ENCODE measurements at places on chromosomes 12 and 14.
A peak's percentile ranks its signal among the peaks of the same experiment; 100 is the strongest.

GRCh38 chr12:124734224-124734788 lies 129.4 kb downstream of the SCARB1 start:
- DNase-seq = no peak

DNA sequence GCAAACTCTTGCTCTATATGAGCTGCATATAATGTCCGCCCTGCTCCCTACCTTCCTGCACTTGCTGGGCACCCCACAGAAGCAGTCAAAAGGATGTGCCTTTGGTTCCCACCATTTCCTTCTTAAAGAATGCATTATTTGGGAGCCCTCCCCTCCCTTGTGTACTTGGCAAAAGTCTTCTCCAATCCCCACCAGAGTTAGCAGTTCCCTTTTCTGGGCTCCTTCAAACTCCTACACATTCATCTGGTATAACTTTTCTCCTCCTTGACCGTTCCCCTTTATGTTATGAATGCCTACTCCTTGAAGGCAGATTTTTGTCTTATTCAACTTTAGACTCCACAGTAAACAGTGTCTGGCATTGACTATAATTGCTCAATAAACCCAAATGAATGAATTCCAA lies 27.8 kb downstream of the AREL1 start:
- no peak for DNase-seq

GRCh38 chr12:67269633-67270573 lies 745 bp downstream of the CAND1 start:
- peak; percentile 17 for DNase-seq

- DNase-seq = no peak
Measured at GRCh38 chr12:56661979-56662638, 16.3 kb upstream of the ATP5F1B start.

DNA sequence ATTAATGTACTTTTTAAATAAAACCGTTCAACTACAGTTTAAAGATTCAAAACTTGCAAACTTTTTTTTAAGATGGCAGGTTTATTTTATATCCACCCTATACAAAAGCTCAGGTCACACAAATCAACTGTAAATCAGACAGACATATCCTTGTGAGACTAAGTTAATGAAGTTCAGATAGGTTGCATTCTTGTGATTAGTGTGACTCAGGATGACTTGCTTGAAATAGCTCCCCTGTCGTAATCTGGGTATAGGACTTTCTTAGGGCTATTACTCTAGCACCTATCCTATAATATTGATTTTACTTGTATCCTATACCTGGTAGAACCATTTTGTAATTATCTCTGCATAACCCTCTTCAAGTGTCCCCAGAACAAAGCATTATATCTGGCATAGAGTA lies 9.5 kb upstream of the PRKD1 start:
- no peak for DNase-seq

DNA sequence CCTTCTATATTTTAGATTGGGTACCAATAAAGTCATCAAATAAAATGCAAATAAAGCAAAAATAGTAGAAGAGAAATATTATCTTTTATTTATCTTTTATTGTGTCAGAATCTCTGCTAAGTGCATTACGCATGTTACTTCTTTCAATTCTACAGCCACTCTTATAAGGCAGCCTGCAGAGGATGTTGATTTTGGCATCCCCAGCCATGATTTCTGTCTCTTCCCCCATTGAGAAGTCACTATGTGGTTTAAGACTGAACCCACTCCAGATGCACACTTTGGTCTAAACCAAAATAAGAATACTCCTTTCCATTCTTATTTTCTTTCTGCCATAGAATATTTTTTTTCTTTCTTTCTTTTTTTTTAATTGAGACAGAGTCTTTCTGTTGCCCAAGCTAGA lies 56.0 kb upstream of the ACSS3 start:
- DNase-seq = no peak

DNA sequence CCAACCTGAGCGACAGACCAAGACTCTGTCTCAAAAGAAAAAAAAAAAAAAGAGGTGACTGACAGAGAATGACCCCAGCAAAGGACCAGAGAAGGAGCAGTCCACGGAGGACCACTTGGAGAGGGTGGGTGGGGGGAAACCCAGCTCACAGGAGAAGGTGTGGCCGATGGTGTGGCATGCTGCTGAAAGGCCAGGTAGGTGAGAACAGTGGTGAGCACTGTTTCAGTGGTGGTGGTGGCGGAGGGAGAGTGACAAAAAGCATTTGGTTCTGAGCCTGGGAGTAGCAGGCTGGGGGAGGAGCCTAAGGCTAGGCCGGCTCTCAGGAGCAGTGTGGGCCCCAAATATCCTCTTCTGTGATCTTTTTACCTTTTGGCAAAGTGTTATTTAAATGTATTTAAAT lies 63.8 kb downstream of the IRF2BPL start:
- DNase-seq = no peak

DNA sequence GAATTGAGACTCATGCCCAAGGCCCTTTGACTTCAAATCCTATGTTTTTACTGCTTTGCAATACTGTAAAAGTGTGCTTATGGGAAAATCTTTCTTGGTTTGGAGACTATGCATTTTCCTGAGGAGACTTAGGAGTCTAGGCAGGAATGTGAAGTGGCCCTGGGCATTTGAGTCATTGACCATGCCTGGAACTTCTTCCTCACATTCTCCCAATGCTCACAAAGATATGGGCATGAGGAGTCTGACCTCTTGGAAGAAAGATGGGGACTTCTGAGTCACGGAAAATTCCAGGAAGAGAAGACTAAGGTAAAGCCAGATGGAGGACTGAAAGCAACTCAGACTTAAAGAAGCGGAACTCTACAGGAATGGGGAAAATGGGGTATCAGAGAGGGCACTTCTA lies 38.2 kb upstream of the ZNF641 start:
- DNase-seq = no peak

- DNase-seq = no peak
Measured at GRCh38 chr14:70921669-70922068, 14.4 kb downstream of the PCNX1 start.

DNA sequence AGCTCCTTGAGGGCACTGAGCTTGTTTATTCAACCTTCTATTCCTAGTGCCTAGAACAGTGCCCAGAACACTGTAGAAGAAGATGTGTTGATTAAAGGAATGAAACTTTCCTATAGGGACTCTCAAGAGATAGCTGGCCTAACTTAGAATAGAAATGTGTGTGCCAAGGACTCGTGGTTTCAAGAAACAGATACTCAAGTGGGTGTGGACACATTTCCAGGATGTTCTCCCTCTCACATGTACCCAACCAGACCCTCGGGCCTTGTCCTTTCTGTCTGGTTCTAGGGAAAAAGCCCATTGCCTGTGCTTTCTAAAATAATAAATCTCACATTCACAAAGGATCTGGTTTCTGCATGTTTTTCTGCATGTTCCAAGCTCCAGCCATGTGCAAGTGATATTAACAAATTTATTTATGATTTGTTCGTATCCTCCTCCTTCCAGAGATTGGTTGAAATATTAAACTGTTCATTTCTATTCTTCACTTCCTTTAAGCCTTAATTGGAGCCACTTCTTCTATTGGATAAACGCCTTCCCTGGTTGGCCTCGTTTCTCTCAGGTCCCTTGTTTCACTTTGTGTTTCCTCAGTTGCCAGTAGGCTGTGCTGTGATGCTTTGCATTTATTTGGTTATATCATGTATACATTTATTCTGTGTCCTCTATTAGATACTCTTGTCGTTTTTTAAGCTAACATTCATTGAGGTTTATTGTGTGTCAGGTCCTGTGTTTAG lies 89.8 kb downstream of the CRADD start:
- no peak for DNase-seq

DNA sequence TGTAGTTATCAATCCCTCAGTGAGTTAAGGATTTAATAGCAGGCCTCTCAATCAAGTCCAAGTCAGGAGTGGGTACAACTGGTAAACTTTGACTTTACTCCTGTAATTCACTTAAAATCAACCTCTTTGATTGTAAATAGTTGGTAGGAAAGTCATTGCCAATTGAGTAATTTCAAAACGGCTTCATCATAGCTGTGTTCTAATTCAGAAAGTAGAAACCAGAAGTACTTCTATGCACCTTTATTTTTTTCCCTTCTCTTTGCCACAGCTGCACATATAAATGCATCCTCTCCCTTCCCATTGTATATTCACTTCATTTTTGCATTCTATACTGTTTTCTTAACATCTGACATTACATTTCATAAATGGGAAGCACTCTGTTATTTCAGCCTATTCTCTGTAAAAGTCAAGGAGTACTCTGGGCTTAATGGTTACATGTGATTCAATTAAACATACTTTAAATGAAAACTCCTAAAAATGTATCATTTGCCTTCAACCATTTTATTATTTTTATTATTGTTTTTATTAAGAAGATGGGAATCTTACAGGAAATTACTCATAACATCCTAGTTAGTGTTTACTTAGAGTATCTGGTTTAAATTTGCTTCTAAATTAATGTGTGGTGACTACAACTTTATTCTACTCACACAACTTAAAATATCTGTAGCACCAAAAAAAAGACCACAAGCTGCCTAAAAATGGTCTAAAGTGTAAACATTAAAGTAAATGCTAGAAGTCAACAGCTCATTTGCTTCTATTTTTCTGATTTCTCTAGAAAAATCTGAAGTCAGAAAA lies 171.2 kb downstream of the CEP128 start:
- DNase-seq = no peak

- no peak for DNase-seq
Measured at GRCh38 chr12:65171073-65171472, 1.7 kb downstream of the LEMD3 start.

DNA sequence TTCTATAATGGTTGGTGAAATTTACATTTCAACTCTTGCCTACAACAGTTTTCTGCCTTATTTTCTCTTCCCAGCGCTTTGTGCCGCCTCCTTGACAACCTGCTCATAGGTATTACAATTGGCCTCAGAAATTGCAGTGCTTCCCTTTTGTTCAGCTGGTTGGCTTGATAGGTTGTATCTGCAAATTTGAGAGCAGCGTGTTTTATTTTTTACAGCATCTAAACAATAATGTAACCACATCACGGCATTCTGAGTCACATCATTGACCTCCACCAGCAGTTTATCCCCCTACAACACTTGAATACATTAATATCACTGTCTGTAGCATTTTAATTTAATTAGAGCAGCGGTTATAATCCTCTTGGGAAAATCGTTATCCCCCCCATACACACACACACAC lies 99.4 kb downstream of the ETV6 start:
- no peak for DNase-seq

GRCh38 chr12:22443379-22444316 lies 100.7 kb downstream of the C2CD5 start:
- DNase-seq = peak; percentile 21

DNA sequence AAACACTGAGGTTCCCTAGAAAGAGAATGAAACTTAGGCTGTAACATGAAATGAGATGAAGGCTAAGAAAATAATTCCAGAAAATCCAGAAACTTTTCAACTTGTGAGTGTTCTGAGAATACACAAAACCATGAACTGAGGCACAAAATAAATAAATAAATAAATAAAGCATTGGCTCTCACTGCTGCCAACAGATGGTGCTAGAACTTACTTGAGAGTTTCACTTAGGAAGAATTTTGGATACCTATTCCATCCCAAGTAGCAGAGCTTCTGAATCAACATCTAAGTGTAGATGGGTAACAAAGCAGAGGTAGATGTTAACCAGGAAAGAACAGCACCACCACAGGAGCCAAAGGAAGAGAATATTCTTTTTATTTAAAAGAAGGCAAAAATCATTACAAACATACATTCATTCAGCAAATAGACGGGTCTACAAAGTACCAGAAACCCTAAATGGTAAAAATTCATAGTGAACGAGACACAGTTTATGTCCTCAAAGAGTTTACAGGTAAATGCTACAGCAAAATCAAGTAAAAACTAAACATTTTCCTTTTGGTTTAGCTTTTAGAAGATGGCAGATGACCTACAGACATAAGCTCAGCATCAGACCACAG lies 16.7 kb downstream of the EPS8 start:
- no peak for DNase-seq

DNA sequence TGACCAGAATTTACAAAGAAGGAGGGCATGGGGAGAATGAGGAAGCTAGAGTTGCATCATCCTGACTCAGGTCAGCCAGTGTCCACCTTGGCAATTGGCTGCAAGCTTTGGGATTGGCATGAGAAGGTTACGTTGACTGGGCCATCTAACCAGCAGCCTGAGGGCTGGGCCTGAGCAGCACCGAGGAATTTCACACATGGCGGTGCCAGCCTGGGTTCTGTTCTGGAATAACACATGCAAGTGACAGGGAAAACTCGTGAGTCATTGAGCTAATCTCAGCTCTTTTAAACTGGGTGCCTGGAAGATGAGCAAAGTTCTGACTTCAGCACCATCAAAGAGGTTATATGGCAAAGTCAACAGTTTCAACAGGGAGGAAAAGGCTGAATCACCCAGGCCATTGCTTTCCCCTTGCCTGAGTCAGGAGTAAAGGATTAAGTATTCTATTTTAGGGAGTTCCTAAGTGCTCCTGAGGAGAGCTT lies 543.2 kb upstream of the TBX3 start:
- DNase-seq = no peak

GRCh38 chr14:61392297-61392696 lies 70.9 kb downstream of the PRKCH start:
- no peak for DNase-seq

Data from GM12892 (cell line).